ENCODE measurements at places on chromosomes 7 and 10.

- no peak for DNase-seq
These were observed 354.2 kb downstream of the DNAJB6 start for GRCh38 chr7:157690833-157691585.

DNA sequence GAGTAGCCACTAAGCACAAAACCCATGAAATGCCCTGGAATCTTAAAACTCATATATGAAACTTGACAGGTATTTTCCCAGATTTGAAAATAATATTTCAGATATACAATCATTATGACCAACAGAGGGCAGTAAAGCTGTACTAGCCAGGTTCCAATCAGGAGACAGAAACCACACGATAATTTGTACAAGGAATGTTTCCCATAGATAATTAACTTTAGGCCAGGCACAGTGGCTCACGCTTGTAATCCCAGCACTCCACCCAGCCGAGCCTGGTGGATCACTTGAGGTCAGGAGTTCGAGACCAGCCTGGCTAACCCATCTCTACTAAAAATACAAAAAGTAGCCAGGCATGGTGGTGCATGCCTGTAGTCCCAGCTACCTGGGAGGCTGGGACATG is 31.0 kb upstream of the NUB1 start:
- DNase-seq = no peak

- no peak for DNase-seq
These were observed 34.2 kb downstream of the RPP38 start for GRCh38 chr10:15131330-15131729.

DNA sequence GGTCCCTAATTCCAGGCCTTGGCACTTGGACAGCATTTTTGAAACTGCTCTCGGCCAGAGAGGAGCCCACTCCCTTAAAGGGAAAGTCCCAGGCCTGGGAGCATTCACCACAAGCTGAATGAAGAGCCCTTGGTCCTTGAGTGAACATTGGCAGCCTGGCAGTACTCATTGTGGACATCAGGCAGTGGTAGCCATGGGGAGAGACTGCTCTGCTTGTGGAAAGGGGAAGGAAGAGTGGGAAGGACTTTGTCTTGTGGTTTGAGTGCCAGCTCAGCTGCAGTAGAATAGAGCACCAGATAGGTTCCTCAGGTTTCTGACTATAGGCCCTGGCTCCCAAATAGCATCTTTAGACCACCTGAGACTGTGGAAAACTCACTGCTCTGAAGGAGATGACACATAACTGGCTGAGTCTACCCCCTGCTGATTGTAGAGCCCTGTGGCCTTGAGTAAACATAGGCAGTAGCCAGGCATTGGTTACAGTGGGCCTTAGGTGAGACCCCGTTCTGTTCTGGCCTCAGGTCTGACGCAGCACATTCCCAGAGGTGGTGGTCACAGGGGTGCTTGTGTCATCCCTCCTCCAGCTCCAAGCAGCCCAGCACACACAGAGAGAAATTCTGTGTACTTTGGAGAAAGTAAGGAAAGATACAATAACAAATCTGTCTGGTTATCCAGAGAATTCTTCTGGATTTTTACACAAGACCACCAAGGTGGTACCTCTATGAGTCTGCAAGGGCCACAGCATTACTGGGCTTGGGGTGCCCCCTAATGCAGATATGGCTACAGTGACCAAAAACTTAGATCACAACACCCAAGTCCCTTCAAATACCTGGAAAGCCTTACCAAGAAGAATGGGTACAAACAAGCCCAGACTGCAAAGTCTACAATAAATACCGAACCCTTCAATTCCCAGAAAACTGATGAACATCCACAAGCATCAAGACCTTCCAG is 153.8 kb downstream of the GNAI1 start:
- no peak for DNase-seq

GRCh38 chr10:101001659-101002035 is 2.0 kb downstream of the LZTS2 start:
- no peak for DNase-seq

DNA sequence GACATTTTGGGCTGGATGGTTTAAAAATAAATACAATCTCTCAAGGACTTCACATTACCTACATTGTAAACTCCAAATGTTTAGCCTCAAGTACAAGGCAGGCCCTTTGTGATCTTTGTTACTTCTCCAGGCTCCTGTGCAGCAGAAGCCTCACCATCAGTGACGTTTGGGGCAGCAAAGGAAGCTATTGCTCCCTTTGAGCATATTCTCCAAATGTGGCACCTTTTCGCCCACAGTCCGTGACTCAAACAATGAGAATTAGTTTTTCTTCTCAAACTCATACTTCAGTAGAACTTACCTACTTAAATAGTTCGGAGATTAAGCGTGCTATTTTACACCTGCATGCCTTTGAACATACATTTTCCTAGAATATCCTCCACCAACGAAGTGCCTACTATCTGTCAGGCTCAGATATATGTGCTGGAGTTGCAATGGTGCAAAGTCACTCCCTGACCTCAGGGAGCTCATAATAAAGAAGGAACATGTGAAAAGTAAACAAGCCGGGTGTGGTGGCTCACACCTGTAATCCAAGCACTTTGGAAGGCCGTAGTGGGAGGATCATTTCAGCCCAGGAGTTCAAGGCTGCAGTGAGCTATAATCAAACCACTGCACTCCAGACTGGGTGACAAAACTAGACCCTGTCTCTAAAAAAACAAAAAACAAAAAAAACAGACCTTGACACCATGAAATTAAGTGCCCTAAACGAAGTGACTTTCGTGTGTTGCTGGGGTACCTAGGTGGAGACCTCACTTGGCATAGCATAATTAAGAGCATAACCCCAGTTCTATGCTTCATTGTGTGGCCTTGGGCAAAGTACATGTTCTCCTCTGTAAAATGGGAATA is 1.2 kb upstream of the ABCF2 start:
- DNase-seq = no peak

- no peak for DNase-seq
These were observed 16.2 kb downstream of the NCOA4 start for GRCh38 chr10:46014206-46014605.

DNA sequence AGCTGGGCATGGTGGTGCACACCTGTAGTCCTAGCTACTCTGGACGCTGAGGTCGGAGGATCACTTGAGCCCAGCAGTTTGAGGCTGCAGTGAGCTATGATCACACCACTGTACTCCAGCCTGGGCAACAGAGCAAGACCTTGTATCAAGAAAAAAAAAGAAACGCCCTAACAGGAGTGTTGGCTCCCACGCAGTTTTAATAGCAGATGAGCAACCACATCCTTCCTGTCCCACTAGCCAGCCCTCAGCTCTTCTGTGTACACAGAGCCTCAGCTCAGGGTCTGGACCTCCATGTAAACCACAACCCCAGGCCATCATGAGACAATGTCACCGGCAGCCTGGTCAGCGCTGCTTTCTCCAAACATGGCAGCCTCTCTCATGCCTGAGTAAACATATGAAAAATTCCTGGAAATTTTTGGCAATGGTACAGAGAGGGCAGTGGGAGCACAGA is 108.2 kb downstream of the PIP4K2A start:
- peak; percentile 34 for DNase-seq

GRCh38 chr7:100465702-100466311 is 1.7 kb upstream of the SPACDR start:
- no peak for DNase-seq

GRCh38 chr10:96701265-96701664 is 19.0 kb downstream of the PIK3AP1 start:
- DNase-seq = no peak

GRCh38 chr10:117418121-117418520 is 42.9 kb upstream of the PDZD8 start:
- DNase-seq = no peak

GRCh38 chr10:35041502-35041879 is 48.6 kb downstream of the CUL2 start:
- no peak for DNase-seq
